ENCODE measurements at places on chromosomes 11 and 22.

GRCh38 chr22:17140826-17141766 is 18.0 kb downstream of the HDHD5 start:
- DNase-seq, result no peak

- DNase-seq, result no peak
Measured at GRCh38 chr22:29130476-29130875, 57.6 kb downstream of the KREMEN1 start.

- DNase-seq, result no peak
Measured at GRCh38 chr11:102410382-102410784, 42.2 kb downstream of the TMEM123 start.

DNA sequence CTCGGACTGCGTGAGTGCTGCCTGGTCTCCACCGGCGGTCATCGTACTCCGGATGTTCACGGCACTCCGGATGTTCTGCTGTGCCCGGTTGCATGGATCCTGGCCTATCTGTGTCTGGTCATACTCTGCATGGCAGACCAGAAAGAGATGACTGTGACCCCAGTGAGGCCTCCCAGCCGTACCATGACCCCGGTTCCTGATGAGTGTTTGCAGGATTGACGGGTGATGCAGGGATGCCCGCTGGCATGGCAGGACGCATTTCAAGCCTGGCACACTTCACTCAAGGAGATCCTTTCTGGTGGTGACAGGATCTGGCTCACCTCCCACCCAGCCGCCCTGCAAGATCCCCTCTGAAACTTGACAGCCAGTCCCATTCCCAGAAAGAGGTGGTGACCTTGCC is 6.3 kb downstream of the GLB1L2 start:
- DNase-seq, result no peak

- DNase-seq, result no peak
Measured at GRCh38 chr22:46730568-46731245, 7.3 kb downstream of the CERK start.

GRCh38 chr11:11346303-11346702 is 6.7 kb downstream of the CSNK2A3 start:
- no peak for DNase-seq

DNA sequence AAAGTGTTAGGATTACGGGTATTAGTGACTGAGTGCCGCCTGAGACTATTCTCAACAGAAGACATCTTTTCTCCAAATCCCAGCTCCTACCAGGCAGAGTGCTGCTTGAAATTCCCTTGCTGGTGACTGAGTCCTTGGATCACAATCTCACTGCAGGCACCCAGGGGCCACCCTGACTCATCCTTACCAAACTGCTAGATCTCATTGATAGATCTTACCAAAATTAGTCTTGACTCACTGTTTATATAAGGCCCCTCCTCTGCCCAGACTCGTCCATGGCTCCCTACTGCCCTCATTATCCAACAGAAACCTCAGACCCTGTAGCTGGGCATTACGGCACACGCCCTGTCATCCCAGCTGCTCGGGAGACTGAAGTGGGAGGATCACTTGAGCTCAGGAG is 14.7 kb downstream of the TBC1D10A start:
- DNase-seq, result no peak

DNA sequence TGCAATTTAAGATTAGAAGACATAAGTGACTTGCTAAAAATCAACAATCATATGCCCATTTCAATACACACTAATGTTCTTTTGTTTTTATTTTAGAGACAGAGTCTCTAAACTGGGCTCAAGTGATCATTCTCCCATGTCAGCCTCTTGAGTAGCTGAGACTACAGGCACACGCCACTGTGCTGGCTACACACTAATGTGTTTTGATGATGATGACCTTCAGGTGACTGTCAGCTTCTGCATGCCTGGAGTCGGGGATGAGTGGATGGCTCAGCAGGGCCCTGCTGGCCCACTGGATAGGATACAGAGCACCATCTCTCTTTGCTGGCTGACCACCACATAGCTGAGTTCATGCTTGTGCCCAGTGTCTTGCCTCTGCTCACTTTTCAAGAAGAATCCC is 27.0 kb upstream of the POU2AF1 start:
- DNase-seq, result no peak

DNA sequence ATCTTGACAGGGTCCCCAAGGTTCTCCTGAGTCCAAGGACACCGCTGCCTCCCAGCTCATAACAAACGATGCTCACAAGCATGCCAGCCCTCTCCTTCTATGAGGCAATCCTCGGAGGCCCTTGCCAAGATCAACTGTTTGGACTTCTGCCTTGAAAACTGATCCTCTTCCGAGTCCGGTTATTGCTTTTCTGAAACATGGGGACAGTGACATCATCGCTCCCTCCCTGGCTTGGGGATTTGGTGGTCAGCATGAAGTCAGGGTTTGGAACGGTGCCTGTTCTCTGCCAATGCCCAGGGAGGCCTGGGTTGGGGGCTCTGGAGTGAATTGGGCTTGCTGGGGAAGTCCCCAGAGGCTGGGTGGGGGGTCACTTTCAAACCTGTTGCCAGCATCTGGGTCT is 149.3 kb downstream of the FBXO7 start:
- no peak for DNase-seq

DNA sequence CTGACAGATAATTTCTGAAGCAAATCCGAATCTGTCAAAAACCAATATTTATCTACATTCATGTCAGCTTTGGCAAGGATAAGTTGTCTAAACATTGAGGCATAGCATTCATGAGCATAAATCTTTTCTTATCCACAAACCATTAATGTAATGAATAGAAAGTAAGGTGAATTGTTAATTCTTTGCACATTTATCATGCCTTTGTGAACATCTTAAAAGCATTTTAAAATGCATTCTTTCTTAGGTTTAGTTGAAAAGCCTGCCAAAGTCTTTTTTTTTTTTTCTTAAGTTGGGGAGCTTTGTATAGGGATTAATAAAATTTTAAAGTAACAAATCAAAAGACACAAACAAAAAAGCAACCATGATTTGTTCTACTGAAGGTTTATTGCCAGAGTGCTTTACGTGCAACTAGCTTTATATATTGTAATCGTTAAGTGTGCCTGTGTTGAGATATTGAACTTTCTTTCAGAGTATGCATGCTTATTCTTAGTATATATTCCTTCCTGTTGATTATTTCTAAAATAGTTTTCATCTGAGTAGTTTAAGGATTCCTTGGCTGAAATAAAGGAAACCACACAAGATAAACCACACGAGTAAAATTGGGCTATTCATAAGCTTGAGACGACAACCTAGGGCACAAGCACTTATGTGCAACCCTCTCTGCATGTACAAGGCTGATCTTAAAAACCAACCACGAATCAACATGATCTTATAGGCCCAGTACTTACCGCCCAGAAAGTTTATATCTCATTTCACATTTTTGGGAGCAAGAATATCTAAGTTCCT is 1110.9 kb upstream of the CNTN5 start:
- DNase-seq, result no peak
